ENCODE measurements at places on chromosomes 6 and 20.

DNA sequence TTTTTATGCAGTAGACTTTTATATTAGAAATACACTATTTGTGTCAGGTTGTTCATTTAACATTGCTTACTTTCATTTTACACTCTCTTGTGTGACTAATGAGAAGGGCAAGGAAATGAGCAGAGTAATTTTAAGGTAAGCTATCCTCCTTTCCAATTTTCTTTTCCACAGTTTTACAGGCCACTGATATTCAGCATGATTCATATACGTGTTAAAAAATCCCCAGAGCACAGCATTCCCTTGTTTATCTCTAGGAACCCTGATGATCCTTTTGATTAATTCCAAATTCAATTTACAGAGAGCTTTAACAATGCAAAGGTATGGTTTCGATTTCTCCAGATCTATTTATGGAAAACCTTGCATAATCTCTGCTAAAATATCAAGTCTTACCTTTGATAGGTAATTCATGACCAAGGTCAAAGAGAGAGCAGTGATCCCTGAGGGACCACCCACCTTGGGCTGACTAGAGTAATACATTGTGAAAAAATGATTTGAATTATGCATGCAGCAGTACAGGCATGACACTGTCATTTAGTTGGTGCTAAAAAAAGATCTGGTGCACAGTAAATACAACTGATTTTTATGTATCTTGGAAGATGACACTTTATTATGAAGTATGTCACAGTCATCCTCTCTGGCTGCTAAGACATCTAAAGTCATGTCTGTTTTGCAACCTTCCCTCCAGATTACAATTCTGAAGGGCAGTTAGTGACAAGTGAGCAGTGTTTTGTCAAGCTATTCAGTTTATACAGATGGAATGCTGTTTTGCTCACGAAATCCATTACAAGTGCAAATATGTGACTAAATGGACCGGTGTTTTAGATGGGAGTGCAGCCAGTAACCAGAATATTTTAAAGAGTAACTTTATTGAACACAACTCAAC is 736.6 kb downstream of the EPHA7 start:
- DNase-seq, result no peak
- no peak overlapping the region for H3K27ac ChIP-seq
- H3K4me1 ChIP-seq, result no peaks in the 10 kb centered on the region
- H3K36me3 ChIP-seq, result no peaks in the 10 kb centered on the region
- no peaks in the 10 kb centered on the region for H3K27me3 ChIP-seq

GRCh38 chr6:157096522-157096921 is 226.8 kb downstream of the TMEM242 start:
- DNase-seq, result peak; percentile 45
- H3K4me3 ChIP-seq, result no peak overlapping the region
- no peaks in the 10 kb centered on the region for H3K27me3 ChIP-seq
- H3K4me1 ChIP-seq, result peaks cover 33% of the 10 kb centered on the region
- H3K36me3 ChIP-seq, result peaks cover 15% of the 10 kb centered on the region
- H3K27ac ChIP-seq, result no peak overlapping the region

GRCh38 chr20:370151-370600 is 10.4 kb upstream of the TRIB3 start:
- no peaks in the 10 kb centered on the region for H3K36me3 ChIP-seq
- no peak overlapping the region for H3K27ac ChIP-seq
- H3K4me1 ChIP-seq, result peaks cover 51% of the 10 kb centered on the region
- DNase-seq, result no peak

GRCh38 chr20:54585217-54585616 is 109.8 kb downstream of the DOK5 start:
- peak; percentile 17 for DNase-seq
- H3K36me3 ChIP-seq, result no peaks in the 10 kb centered on the region
- H3K27ac ChIP-seq, result no peak overlapping the region
- H3K4me1 ChIP-seq, result no peaks in the 10 kb centered on the region

DNA sequence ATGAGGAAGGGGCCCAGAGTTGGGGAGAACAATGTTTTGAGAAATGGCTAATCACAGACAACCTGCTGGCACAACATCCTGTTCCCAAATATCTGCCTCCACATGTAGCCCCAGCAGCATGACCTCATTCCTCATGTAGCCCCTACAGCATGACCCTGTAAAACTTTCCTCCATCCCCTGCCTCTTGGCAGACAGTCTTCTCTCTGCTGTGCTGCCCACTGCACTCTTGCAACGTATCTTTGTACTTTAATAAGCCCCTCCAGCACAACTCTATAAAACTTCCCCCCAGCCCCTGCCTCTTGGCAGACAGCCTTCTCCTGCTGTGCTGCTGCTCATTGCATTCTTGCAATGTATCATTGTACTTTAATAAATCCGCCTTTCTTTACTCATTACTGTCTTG is 278.8 kb downstream of the HDGFL1 start:
- no peak overlapping the region for H3K27ac ChIP-seq
- no peaks in the 10 kb centered on the region for H3K4me1 ChIP-seq
- no peaks in the 10 kb centered on the region for H3K36me3 ChIP-seq
- no peaks in the 10 kb centered on the region for H3K27me3 ChIP-seq
- H3K4me3 ChIP-seq, result no peak overlapping the region

DNA sequence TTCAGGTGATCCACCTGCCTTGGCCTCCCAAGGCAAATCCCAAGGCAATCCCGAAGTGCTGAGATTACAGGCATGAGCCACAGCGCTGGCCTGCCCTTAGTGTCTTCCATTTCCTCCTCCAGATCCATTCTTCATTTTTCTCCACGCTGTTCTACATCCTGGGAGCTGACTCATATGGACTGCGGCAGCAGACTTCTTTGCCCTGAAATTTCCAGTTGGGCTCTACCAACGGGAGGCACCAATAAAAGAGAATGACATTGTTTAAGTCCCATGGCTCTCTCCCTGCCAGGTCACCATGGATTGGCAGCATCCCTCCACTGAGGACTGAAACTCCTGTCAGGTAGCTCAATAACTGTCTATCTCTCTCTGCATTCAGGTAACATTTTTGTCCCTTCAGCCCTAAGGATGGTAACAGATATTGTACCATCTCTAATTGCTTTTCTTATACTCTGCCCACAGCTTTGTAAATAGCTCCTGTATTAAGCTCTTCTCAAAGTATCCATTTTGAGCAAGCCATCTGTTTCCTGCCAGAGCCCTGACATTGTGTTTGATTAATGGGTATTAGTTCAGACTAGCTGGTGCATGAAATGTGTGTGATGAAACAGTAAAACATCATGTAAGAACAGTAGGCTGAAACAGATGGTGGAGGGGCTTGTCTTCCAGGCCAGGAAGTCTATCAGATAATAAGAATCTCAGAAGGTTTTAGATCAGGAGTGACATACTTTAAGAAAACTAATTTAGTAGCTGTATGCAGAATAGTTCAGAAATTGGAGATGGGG is 3.6 kb downstream of the TBCC start:
- no peak overlapping the region for H3K4me3 ChIP-seq
- H3K27ac ChIP-seq, result no peak overlapping the region
- DNase-seq, result no peak
- peaks cover 7% of the 10 kb centered on the region for H3K4me1 ChIP-seq
- peaks cover 9% of the 10 kb centered on the region for H3K36me3 ChIP-seq

- peaks cover 11% of the 10 kb centered on the region for H3K36me3 ChIP-seq
- peak; percentile 96 for DNase-seq
- H3K4me1 ChIP-seq, result peaks cover 28% of the 10 kb centered on the region
- H3K4me3 ChIP-seq, result no peak overlapping the region
These were observed 73.9 kb downstream of the OR2B2 start for GRCh38 chr6:27838058-27838944.

DNA sequence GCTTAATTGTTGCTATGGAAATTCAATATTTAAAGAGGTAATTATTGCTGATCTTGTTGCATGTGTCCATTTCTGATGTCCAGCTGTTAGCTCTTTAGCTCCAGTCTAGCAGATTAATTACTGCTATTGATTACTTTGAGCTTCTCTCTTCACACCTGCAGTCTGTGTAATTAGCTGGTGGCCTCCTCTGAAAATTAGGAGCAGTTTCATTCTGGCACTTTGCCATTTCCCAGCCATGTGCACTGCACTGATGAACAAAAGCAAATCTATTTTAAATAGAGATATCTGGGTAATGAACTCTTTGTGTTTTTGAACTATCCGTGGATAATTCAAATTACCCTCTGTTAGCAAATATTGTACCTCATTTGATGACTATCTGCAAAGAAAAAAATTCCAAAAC is 275.9 kb downstream of the RNF144B start:
- H3K36me3 ChIP-seq, result no peaks in the 10 kb centered on the region
- no peak overlapping the region for H3K4me3 ChIP-seq
- H3K27me3 ChIP-seq, result no peaks in the 10 kb centered on the region
- H3K27ac ChIP-seq, result no peak overlapping the region
- no peak for DNase-seq

DNA sequence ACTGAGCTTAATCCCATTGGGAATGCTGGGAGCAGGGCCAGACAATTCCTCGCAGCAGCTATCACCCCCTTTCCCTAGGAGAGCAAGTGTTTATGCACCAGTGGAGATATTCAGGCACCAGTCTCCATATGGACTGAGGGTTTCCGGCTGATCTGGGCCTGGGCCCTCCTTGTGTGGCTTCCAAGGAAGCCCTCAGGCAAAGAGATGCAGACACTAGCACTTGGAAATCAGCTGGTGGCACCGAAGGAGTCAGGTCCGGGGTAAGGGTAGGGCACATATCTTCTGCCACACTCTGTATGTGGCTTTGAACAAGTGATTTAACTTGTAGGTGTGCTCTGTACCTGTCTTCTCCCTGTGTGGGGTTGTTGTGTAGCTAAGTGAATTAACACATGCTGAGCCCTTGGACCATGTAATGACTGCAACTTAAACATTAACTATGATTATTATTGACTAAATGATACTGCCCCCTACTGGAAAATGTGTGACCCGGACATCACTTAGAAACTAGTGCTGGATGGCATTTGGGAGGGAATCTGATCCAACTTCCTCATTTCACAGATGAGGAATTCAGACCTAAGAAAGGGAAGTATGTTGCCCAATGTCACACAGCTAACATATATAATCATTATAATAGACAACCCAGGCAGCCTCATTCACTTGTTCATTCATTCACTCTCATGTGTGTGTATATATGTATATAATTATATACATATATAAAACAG is 19.3 kb upstream of the WFDC2 start:
- no peaks in the 10 kb centered on the region for H3K36me3 ChIP-seq
- peaks cover 5% of the 10 kb centered on the region for H3K27me3 ChIP-seq
- H3K4me3 ChIP-seq, result no peak overlapping the region
- H3K27ac ChIP-seq, result no peak overlapping the region
- peak; percentile 76 for DNase-seq

DNA sequence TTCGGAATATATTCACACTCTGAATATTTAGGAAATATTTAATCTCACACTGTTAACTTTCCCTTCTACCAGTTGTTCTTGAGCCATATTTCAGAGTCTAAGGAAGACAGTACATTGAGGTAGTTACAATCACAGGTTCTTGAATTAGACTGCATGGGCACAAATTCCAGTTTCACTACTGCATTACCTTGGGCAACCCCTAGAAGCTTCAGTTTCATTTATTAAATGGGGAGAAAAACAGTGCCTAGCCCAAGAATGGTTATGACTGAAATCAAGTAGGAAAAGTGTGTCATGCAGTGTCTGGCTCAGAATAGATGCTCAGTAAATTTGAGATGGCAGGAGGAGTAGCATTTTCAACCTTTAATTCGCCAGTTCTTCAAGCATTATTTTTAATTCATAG is 124.5 kb upstream of the SAMD5 start:
- H3K4me3 ChIP-seq, result no peak overlapping the region
- peaks cover 32% of the 10 kb centered on the region for H3K36me3 ChIP-seq
- H3K27me3 ChIP-seq, result no peaks in the 10 kb centered on the region
- peaks cover 6% of the 10 kb centered on the region for H3K4me1 ChIP-seq
- no peak for DNase-seq

DNA sequence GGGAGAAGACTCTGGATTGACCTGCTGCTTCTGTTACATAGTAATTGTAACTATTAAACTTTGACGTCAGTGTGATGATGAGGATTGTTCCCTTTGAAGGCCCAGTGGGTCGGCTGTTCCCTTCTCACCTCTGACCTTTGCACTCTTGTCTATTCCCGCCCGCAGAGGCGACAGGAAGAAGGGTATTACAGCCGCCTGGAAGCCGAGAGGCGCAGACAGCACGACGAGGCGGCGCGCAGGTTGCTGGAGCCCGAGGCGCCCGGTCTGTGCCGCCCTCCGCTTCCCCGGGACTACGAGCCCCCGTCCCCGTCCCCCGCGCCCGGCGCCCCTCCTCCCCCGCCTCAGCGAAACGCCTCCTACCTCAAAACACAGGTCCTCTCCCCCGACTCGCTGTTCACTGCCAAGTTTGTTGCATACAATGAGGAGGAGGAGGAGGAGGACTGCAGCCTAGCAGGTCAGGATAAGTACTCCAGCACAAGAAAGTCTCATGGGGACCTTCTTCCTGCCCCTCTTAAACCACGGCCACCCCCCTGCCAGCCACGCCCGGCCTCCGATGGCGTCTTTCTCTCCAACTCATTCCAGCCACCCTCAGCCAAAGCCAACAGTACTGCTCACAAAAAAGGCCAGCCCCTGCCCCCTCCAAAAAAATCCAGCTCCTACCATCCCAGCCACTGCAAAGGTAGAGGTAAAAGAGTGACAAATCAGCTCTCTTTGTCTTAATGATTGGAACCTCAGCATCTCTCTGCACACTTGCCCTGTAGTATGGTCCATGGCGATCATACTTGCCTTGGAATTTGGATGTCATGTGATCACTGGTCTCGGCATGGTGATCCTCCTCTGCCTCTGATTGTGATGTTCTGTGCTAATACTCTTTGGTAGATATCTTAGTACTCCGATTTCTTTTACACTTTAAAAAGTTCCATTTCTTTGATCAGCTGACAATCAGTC is 31.6 kb upstream of the KIF25 start:
- peaks cover 3% of the 10 kb centered on the region for H3K4me1 ChIP-seq
- no peak overlapping the region for H3K27ac ChIP-seq
- no peaks in the 10 kb centered on the region for H3K27me3 ChIP-seq

DNA sequence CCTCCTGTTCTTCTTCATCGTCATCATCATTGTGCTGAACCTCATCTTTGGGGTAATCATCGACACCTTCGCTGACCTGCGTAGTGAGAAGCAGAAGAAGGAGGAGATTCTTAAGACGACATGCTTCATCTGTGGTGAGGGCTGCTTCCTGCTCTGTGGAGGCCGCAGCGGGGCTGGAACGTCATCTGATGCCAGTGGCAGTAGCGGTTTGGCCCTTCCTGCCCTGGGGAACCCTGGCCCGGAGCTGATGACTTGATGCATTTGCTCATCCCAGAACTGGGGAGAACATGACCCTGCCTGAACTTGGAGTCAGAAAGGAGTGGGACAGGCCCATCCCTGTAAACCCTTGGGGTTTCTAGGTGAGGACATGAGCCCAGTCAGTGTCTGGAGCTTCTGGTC is 18.7 kb downstream of the UQCC2 start:
- H3K27me3 ChIP-seq, result no peaks in the 10 kb centered on the region
- H3K4me3 ChIP-seq, result peak overlapping the region; percentile 63
- peak; percentile 89 for DNase-seq
- H3K36me3 ChIP-seq, result peaks cover 64% of the 10 kb centered on the region
- peak overlapping the region; percentile 89 for H3K27ac ChIP-seq

- H3K27me3 ChIP-seq, result no peaks in the 10 kb centered on the region
- H3K36me3 ChIP-seq, result peaks cover 35% of the 10 kb centered on the region
- peak overlapping the region; percentile 55 for H3K27ac ChIP-seq
These were observed 17.6 kb downstream of the PLAGL2 start for GRCh38 chr20:32189691-32190615.

- H3K27me3 ChIP-seq, result peaks cover 6% of the 10 kb centered on the region
- no peak for DNase-seq
- H3K27ac ChIP-seq, result no peak overlapping the region
- peaks cover 3% of the 10 kb centered on the region for H3K4me1 ChIP-seq
- H3K4me3 ChIP-seq, result no peak overlapping the region
These were observed 11.2 kb upstream of the SLC22A2 start for GRCh38 chr6:160269771-160270170.
